ENCODE measurements at places on chromosomes 12 and 14. TPM values are rescaled to one million over a fixed set of nuclear protein-coding genes. Genes with fewer than 3 reads are reported as not detected.

Gene SLC7A7
- total RNA-seq = 2.5 TPM

Gene BRMS1L
- 3.8 TPM for total RNA-seq

Gene LMNTD1
- total RNA-seq = not detected

Gene RACGAP1
- 37.6 TPM for total RNA-seq

Gene FAIM2
- total RNA-seq = 2.9 TPM

Gene ACSM4
- not detected for total RNA-seq

Gene TCL1A
- not detected for total RNA-seq

Gene SLC17A8
- total RNA-seq = not detected

Data from esophagus squamous epithelium (tissue), 5 donors.